ENCODE measurements at places on chromosomes 13 and 19. TPM values are rescaled to one million over a fixed set of nuclear protein-coding genes. Genes with fewer than 3 reads are reported as not detected.

GRCh38 chr13:60167121-60167520 is 3.4 kb upstream of the DIAPH3 start:
- no peaks in the 10 kb centered on the region for H3K36me3 ChIP-seq
- no peaks in the 10 kb centered on the region for H3K4me1 ChIP-seq
- DNase-seq: no peak
- H3K4me3 ChIP-seq: no peak overlapping the region
- H3K27me3 ChIP-seq: no peaks in the 10 kb centered on the region

- no peak overlapping the region for H3K27ac ChIP-seq
- H3K4me1 ChIP-seq: no peaks in the 10 kb centered on the region
Observed at GRCh38 chr13:26591672-26592071, 34.2 kb downstream of the WASF3 start.

Gene MCEMP1
- 0.63 TPM for total RNA-seq

DNA sequence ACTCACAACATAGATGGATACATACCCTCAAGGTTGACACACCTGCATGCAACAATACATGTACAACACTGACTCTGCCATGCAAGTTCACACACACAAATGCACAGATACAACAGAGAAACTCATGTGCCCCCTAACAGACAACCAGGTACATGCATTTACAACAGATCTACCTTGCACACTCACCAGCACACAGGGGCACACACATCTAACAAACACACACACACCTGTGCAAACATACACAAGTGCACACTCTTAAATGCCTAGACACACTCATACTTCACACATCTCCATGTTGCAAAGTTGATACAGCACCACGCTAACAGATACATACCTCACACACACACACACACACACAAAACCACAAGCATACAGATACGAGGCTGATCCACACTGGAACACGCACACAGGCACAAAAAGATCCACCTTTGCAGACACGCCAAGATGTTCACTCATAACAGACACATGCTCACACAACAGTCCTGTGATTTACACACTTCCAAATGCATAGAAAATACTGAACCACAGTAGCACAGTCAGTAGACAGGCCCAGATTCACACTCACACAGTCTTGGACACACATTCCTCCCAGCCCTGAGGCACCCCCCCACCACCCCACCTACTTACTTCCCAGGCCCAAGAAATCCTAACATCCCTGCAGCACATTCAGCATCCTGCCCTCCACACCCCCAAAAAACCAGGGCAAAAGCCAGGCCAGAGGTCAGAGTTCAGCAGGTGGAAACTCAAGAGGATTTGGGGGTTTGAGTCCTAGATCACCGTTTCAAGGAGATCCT is 1.4 kb downstream of the LRFN1 start:
- peaks cover 3% of the 10 kb centered on the region for H3K4me1 ChIP-seq
- H3K27me3 ChIP-seq: no peaks in the 10 kb centered on the region
- H3K4me3 ChIP-seq: peak overlapping the region; percentile 78
- DNase-seq: no peak
- H3K36me3 ChIP-seq: peaks cover 33% of the 10 kb centered on the region

- H3K27ac ChIP-seq: no peak overlapping the region
- no peaks in the 10 kb centered on the region for H3K27me3 ChIP-seq
- DNase-seq: no peak
- no peaks in the 10 kb centered on the region for H3K4me1 ChIP-seq
- H3K4me3 ChIP-seq: no peak overlapping the region
Observed at GRCh38 chr13:32659736-32660135, 73.5 kb downstream of the PDS5B start.

GRCh38 chr13:74768521-74769085 is 634.4 kb upstream of the KLF12 start:
- H3K27ac ChIP-seq: no peak overlapping the region
- H3K36me3 ChIP-seq: no peaks in the 10 kb centered on the region
- no peaks in the 10 kb centered on the region for H3K4me1 ChIP-seq
- no peak overlapping the region for H3K4me3 ChIP-seq
- DNase-seq: no peak

DNA sequence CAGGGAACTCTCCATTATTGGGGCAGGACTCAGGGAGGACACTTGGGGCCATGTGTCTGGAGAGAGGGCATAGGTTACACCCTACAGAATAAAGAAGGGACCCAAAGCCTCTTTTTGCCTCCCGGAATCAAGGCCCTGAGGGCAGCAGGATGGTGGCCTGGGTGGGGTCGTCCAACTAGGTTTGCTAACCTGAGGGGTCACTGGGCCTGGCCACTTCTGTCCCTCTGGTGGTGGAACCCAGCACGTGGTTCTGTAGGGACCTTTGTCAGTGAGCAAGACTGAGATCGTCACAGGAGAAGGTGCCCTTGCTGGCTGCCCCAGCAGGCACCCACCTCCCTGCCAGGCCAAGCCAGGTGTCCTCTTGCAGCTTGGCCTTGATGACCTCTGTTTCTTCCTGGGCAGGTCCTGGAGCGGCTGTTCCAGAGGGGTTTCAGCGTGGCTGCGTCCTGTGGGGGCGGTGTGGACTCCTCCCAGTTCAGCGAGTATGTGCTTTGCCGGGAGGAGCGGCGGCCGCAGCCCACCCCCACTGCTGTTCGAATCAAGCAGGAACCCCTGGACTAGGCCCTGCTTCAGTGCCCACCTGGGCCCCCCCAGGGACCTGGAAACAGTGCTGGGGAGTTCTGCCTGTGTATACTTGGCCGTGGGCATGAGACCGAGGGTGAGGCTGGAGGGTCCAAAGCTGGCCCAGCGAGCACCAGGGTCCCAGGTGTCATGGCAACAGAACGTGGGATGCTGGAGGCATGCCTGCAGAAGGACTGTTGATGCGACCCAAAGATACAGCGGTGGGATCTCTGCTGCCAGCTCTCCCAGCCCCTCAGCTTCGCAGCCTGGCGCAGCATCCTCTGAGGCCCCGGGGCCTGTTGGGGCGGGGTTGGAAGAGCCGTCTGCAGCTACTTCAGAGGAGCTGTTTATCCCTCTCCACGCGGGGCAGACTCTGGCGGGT is 16.0 kb downstream of the KCTD15 start:
- no peak overlapping the region for H3K4me3 ChIP-seq
- H3K27me3 ChIP-seq: no peaks in the 10 kb centered on the region
- peaks cover 37% of the 10 kb centered on the region for H3K36me3 ChIP-seq
- DNase-seq: no peak
- no peak overlapping the region for H3K27ac ChIP-seq

DNA sequence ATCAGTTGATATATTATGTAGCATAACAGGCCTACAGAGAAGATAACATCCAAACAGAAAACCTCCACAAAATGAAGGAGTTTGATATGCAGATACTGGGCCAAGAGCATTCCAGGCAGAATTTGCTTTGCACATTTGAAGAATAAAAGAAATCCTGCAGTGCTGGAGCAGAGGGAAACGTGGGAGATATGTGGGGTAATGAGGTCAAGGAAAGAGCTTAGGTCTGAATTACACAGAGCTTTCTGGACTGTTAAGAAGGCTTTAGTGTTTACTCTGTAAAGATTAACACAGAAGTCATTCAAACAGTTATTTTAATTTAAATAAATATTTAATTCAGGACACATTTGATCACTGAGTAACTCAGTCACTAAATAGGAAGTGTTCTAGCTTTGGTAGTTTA is 692.7 kb downstream of the PCDH9 start:
- no peaks in the 10 kb centered on the region for H3K27me3 ChIP-seq
- no peak overlapping the region for H3K27ac ChIP-seq
- no peaks in the 10 kb centered on the region for H3K36me3 ChIP-seq
- DNase-seq: no peak

Gene PCDH9
- total RNA-seq: 4.1 TPM

Gene KPTN
- total RNA-seq: 16.3 TPM

- peaks cover 7% of the 10 kb centered on the region for H3K4me1 ChIP-seq
- no peak for DNase-seq
- H3K27me3 ChIP-seq: no peaks in the 10 kb centered on the region
- no peak overlapping the region for H3K27ac ChIP-seq
Observed at GRCh38 chr13:23159205-23159759, 21.5 kb upstream of the SGCG start.

Gene ZNF415
- total RNA-seq: 0.44 TPM

DNA sequence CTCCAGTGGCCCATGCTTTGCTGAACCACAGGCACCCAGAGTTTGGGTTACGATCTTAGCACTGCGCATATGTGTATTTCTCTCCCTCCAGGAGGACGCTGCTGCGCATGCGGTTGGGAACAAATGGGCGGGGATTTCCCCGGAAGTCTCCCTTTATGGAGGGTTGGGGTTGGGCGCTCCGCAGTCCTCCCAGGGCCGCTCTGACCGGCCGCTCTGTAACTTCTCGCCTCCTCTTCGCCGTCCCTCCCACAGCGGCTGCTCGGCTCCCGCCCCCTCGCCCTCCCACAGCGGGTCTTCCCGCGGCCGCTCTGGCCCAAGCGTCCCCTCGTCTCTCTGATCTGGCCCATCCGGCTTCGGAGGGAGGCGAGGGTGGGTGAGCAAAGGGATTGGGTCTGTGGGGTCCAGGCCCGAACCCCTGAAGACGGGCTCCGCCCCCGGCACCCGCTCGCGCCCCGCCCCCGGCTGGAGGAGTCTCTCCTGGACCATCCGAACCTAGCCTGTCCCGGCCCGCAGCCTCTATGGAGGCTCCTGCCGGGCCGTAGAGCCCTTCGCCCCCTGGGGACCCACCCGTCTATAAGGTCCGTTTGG is at the start of gene MEGF8:
Gene MEGF8 (plus strand): TSS at position 328 of the 588 bp plus-strand sequence. CDS start 609 bp downstream, outside the sequence.
- peak within 1 kb of the TSS; percentile 99 for H3K4me3 ChIP-seq
- H3K36me3 ChIP-seq: no peaks in the 10 kb centered on the region
- DNase-seq: peak; percentile 97
- H3K27ac ChIP-seq: peak within 1 kb of the TSS; percentile 72

- DNase-seq: no peak
- H3K27me3 ChIP-seq: no peaks in the 10 kb centered on the region
- H3K27ac ChIP-seq: no peak overlapping the region
- no peaks in the 10 kb centered on the region for H3K4me1 ChIP-seq
- H3K36me3 ChIP-seq: no peaks in the 10 kb centered on the region
Observed at GRCh38 chr13:37173214-37173613, 67.8 kb upstream of the CSNK1A1L start.

- no peak for DNase-seq
- H3K4me1 ChIP-seq: no peaks in the 10 kb centered on the region
- H3K36me3 ChIP-seq: no peaks in the 10 kb centered on the region
- H3K27ac ChIP-seq: no peak overlapping the region
- no peaks in the 10 kb centered on the region for H3K27me3 ChIP-seq
Observed at GRCh38 chr13:39405107-39405506, 197.9 kb downstream of the LHFPL6 start.

DNA sequence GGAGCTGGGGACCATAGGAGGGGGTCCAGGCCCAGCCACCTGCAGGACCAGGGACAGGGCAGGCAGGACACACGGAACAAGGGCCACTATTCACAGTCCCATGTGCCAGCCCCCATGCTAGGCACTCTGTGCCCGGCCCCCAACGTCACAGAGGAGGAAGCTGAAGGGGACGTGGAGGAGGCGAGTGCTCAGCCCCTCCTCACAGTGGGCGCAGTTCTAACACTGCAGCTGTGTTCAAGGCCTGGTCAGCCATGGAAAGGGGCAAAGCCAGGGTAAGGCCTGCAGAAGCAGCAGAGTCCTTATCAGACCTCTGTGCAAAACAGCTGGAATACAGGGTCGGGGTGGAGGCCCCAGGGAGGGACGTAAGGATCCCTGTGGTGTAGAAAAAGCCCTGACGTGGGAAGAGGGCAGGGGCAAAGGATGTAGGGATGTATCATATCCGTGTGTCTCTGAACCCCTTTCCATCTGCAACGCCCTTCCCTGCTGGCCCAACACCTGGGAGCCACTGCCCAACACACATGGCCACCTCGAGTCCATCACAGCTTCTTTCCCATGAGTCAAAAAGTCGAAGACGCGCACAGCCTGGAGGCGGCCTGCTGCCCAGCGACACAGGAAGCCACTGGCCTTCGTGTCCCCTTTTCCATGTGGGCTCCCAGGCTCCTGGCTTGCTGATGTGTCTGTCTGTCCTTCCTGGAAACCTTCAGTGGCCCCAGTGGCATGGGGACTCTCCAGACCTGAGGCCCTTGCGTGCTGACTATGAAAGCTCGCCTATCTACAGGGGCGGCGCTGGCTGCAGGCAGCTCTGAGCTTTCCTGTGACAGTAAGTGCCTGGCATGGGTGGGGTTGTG is 28.0 kb downstream of the SH3GL1 start:
- H3K27me3 ChIP-seq: no peaks in the 10 kb centered on the region
- DNase-seq: no peak
- peaks cover 77% of the 10 kb centered on the region for H3K4me1 ChIP-seq
- H3K4me3 ChIP-seq: no peak overlapping the region

GRCh38 chr13:109795011-109795410 is 8.6 kb upstream of the IRS2 start:
- H3K4me1 ChIP-seq: peaks cover 13% of the 10 kb centered on the region
- H3K27ac ChIP-seq: no peak overlapping the region
- H3K36me3 ChIP-seq: no peaks in the 10 kb centered on the region
- H3K27me3 ChIP-seq: no peaks in the 10 kb centered on the region
- no peak overlapping the region for H3K4me3 ChIP-seq

Gene ICAM5
- 89.5 TPM for total RNA-seq

DNA sequence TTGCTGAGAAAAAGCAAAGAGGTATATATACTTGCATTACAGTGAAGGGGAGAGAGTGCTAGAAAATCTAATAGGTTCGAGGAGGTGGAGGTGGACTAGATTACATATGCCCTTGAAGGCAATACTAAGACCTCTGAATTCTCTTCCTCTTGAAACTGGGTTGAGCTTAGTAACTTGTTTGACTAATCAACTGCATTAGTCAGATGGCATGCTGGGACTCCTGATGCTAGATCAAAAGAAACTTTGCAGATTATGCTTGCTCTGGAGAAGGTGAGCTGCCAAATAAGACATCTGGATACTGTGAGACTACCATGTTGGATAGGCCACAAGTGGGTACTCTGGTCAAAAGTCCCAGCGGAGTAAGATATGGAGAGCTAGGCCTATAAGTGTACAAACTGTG is 331.3 kb downstream of the KLF5 start:
- H3K27ac ChIP-seq: no peak overlapping the region
- no peaks in the 10 kb centered on the region for H3K4me1 ChIP-seq
- no peaks in the 10 kb centered on the region for H3K36me3 ChIP-seq
- DNase-seq: no peak
- H3K4me3 ChIP-seq: no peak overlapping the region
- H3K27me3 ChIP-seq: no peaks in the 10 kb centered on the region

- no peak for DNase-seq
- H3K27me3 ChIP-seq: peaks cover 11% of the 10 kb centered on the region
- no peak overlapping the region for H3K4me3 ChIP-seq
- peaks cover 20% of the 10 kb centered on the region for H3K4me1 ChIP-seq
- no peak overlapping the region for H3K27ac ChIP-seq
Observed at GRCh38 chr19:15640904-15641597, 354 bp downstream of the CYP4F3 start.
